ENCODE measurements at places on chromosomes 11 and 22.

DNA sequence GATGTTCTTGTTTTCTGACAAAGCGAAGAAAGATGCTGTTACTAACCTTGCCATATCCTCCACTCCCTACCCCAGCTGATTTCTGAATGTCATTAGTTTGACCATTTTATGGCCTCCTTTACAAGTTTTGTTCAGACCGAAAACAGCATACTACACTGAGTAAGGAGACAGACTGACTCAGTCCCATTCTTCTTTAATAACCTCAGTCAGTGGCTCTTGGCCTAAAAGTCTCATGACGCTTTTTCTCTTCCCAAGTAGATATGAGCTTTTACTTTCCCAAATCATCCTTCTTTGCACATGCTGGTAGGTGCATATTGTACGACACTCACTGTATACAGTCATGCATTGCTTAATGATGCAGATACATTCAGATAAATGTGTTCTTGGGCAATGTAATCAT, 8.0 kb upstream of the FIBIN start:
- DNase-seq, result no peak

DNA sequence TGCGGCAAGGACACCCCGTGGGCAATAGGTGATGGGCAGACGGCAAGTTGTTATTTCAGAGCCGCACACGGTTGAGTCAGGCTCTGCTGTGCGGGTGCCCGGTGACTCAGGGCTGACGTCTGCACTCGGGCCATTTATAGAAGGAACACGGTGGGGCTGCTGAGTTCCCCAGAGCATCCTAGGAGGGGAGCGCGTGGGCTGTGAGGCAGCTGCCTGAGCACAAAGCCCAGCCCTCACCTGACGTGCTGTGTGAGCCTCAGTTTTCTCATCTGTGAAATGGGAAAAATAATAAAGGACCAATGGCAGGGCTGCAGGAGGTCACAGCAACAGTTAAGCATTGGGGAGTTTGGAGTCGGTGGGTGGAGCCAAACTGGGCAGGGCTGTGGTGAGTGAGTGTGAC, 11.3 kb upstream of the RHOD start:
- no peak for DNase-seq

GRCh38 chr11:79249295-79249993, 191.4 kb downstream of the TENM4 start:
- no peak for DNase-seq

DNA sequence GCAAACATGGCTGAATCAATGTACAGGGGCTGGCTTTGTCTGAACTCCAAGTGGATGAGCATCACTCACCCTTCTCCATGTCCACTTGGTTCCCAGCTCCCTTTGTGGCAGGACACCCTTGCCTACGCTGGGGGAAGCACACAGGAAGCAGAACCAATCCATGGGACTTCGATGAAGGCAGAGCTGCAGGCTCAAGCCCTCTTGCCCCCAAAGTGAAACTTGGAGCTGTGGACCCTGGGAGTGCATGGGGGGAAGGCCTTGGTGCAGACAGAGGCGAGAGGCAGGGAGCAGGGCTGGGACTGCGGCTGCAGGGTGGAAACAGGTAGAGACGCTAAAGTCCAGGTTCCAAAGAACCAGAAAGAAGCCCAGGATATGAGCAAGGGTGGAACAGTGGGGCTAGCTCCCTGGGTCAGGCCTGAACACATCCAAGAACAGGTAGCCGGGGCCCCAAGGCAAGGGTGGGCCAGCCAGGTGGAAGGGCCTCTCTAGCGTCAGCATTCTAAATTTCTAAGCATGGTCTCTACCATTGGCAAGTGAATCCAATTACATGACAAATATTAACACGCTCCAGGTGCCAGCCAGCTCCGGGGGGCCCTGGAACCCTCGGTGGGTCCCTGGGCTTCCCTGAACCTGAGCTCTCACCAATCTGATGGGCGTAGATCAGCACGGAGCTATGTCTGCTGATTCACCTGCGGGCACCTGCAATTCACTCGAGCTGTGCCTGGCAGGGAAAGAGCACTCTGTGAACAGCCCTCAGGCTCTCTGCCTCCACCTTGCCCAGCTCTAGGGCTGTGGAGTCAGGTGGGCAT, 532.8 kb downstream of the BRD1 start:
- DNase-seq, result no peak

GRCh38 chr11:45843158-45843924, 3.9 kb upstream of the CRY2 start:
- DNase-seq, result peak; percentile 93

- DNase-seq, result no peak
Observed at GRCh38 chr11:95605271-95605940, 184.2 kb downstream of the FAM76B start.

DNA sequence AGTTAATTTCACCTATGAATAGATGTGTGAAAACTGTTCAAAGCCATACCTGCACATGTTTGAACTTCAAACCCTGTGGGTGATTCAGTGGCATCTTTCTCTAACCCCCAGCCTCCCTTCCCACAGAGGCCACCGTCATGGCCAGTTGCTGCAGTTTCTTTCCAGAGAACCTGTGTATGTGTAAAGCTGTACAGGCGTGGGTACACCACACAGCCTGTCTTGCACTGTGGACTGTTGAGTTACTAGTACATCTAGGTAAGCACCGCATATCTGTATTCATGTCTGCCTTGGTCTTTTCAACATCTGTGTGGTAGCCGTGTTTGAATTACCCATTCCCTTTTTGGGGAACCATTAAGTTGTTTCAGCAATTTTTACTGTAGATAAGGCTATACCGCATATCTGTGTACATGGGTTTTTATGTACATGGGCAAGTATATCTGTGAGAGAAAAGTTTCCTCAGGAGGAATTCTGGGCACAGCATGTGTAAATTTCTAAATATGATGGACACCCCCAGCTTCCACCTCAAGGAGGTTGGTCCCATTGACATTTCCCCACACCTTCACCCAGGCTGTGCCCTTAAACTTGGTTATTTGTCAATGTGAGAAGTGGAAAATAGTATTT, 13.9 kb downstream of the NEAT1 start:
- DNase-seq, result peak; percentile 42

GRCh38 chr22:25183949-25184619, 15.6 kb upstream of the CRYBB3 start:
- DNase-seq, result no peak

GRCh38 chr22:20606041-20606783, 98.8 kb downstream of the MED15 start:
- peak; percentile 64 for DNase-seq

- no peak for DNase-seq
Observed at GRCh38 chr11:8934742-8935488, 2.2 kb upstream of the C11orf16 start.

GRCh38 chr11:68974421-68975194, 6.2 kb downstream of the MRGPRD start:
- DNase-seq, result no peak

- DNase-seq, result peak; percentile 1
Observed at GRCh38 chr11:107043242-107044006, 25.1 kb upstream of the GUCY1A2 start.

GRCh38 chr11:122353561-122353960, 237.5 kb upstream of the BLID start:
- DNase-seq, result no peak

- DNase-seq, result no peak
Observed at GRCh38 chr11:69948256-69949141, 129.3 kb upstream of the FGF3 start.

DNA sequence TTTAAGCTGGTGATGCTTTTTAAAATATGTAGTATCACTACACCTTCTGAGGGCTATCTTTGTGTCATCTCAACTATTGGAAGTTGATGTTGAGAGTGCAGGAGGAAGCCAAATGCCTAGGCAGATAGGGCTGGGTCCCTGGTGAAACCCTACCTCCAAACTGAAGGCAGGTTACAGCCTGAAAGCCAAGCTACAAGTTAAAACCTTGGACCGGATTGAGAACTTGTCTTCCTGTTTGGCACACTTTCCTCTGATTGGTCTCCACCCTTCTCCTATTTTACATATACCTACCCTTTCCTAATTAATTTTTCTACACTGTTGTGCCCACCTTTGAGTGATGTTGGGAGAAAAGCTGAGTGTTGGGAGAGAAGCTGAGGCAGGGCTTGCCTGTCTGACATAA, 287.8 kb upstream of the CNTN5 start:
- DNase-seq, result no peak

- DNase-seq, result no peak
Observed at GRCh38 chr22:20793748-20794649, 20.1 kb downstream of the SERPIND1 start.

DNA sequence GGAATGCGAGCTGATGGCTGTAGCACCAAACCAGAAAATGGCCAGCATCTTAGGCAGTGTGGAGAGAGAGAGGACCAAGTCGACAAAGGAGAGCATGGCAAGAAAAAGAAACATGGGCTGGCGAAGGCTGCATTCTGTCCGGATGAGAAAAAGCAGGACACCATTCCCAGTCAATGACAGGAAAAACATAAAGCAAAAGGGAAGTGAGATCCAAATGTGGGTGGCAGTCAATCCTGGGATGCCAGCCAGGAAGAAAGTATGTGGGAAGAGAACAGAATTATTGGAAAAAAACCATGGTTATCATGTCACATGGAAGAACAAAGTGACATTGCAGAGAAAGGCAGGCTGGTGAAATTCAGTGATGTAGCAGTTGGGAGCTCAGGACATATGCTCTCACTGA, 36.9 kb upstream of the OR56A1 start:
- no peak for DNase-seq

DNA sequence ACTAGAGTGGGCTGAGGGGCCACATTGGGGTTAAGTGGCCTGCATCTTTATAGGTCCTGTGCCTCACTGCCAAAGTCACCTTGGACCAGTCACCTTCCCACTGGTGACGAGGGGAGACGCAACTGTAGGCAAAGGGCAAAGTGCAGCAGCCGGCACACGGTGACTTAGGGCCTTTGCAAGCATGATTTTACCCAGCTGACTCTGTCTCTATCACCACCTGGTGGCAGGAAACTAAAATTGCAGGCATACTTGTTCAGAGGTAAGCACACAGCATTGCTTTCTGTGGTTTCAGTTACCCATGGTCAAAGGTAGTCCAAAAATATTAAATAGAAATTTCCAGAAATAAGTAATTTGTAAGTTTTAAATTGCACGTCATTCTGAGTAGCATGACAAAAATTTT, 1164.4 kb downstream of the BRD1 start:
- DNase-seq, result peak; percentile 18

GRCh38 chr11:126157326-126158030, 54.0 kb downstream of the RPUSD4 start:
- DNase-seq, result peak; percentile 8

DNA sequence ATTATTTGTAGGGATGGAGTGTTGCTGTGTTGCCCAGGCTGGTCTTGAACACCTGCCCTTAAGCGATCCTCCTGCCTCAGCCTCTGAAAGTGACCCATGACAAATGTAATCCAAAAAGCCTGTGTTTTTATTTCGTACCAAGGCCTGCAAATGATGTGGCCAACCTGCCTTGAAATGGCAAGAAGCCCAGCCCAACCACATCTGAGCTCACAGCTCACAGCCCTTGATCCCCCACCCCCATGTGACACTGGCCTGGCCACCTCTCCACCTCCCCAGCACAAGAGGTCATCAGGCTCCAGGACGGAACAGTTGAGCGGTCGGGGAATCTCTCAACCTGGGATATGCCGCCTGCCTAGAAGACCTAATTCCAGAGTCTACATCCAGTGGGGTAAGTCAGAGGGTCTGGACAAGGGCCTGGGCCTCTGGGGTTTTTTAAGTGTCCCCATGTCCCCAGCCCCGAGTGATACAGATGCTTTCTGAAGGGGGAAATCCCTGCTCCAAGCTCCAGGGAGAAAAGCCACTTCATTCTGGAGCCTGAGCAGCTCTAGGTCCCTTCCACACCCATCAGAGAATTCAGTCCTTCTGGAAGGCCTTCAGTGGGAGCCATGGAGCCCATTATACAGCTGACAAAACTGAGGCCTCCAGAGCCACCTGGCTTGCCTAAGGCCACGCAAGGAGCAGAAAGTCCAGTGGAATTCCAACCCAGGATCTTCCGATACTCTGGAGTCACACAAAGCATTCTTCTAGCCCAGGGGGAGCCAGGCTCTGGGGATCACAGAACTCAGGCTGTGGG, 70.7 kb downstream of the MN1 start:
- DNase-seq, result no peak

GRCh38 chr11:128764424-128765095, 70.7 kb downstream of the FLI1 start:
- DNase-seq, result no peak

- no peak for DNase-seq
Observed at GRCh38 chr11:131481303-131481702, 110.9 kb downstream of the NTM start.

- no peak for DNase-seq
Observed at GRCh38 chr11:70575396-70576060, 177.2 kb downstream of the CTTN start.

- no peak for DNase-seq
Observed at GRCh38 chr11:107140983-107141382, 122.7 kb upstream of the GUCY1A2 start.

- no peak for DNase-seq
Observed at GRCh38 chr22:46134111-46134705, 16.1 kb upstream of the PPARA start.

GRCh38 chr22:25930083-25930482, 188.1 kb downstream of the MYO18B start:
- DNase-seq, result no peak

DNA sequence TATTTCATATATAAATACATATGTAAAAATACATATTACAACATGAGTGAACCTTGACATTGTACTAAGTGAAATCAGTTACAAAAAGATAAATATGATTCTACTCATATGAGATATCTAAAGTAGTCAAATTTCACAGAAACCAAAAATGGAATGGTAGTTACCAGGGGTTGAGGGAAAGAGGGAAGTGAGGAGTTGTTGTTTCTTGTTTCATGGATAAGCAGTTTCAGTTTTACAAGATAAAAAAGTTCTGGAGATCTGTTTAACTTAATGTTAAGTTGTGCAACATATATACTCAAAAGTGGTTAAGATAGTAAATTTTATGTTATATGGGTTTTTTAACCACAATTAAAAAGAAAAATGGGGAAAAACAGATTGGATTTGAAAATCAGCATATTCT, 107.7 kb downstream of the ELP4 start:
- no peak for DNase-seq

GRCh38 chr11:12642806-12643428, 31.3 kb upstream of the TEAD1 start:
- DNase-seq, result no peak

DNA sequence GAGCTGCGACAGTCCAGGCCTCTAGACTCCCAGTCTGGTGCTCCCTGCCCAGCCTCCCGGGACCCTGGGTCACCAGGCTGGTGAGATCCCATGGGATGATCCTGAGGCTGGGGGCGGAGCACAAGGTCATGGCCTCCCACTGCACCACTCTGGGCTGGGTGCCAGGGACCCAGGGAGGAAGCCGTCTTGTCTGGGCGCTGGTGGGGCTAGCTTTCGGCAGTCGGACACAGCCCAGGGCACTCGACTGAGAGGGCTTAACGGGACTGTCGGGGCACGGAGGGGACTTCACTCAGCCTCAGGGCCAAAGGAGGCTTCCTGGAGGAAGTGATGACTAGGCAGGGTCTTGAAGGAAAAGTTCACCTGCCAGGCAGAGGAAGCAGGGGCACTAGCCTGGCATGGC, 39.0 kb downstream of the ZC3H7B start:
- no peak for DNase-seq

DNA sequence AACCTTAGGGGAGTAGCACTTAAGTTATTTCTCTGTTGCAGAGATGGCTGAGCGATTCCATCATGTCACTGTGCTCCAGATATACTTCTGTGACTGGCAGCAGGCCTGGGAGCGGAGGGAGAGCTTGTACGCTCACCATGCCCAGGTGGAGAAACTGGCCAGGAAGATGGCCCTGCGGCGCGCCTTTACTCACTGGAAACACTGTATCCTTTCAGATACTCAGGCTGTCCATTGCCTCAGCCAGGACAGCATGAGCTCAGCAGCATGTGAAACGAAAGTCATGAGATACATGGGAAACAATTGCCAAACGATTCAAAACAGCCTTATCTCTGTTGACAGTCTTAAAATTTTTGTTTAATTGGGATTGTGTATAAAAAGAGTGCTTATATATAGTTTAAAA, 78.9 kb downstream of the SFI1 start:
- no peak for DNase-seq
